ENCODE measurements at places on chromosomes 3 and 15. TPM values are rescaled to one million over a fixed set of nuclear protein-coding genes. Genes with fewer than 3 reads are reported as not detected.

Gene P2RY14
- total RNA-seq, result 1.3 TPM

Gene CYP8B1
- total RNA-seq, result not detected

DNA sequence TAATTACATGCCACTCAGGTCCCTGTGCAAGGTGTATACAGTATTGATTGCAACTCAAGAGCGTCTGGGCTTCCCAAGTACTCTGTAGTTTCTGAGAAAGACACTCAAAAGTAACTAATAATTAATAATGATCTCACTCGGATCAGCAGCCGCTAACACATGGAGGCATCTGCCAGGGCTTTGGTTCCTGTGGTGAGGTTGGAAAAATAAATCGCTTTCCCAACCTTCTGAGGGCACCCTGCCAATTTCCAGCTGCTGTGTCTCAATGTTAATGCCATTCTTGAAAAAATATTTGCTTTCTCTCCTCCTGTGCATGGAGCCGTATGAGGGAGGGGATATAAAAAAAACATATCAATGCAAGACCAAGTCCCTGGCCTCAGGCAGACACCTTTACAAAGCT is 116.5 kb upstream of the SLC2A2 start:
- no peaks in the 10 kb centered on the region for H3K4me1 ChIP-seq

- H3K27me3 ChIP-seq, result no peaks in the 10 kb centered on the region
- no peak for DNase-seq
- no peak overlapping the region for H3K4me3 ChIP-seq
- no peaks in the 10 kb centered on the region for H3K4me1 ChIP-seq
Measured at GRCh38 chr3:128823631-128824030, 55.8 kb upstream of the ACAD9 start.

- H3K36me3 ChIP-seq, result no peaks in the 10 kb centered on the region
- H3K4me3 ChIP-seq, result no peak overlapping the region
- peak overlapping the region; percentile 51 for H3K27ac ChIP-seq
- DNase-seq, result no peak
- H3K27me3 ChIP-seq, result no peaks in the 10 kb centered on the region
Measured at GRCh38 chr15:101167411-101167752, 84.5 kb downstream of the CHSY1 start.

- no peaks in the 10 kb centered on the region for H3K36me3 ChIP-seq
- H3K27ac ChIP-seq, result no peak overlapping the region
- no peaks in the 10 kb centered on the region for H3K27me3 ChIP-seq
- H3K4me1 ChIP-seq, result peaks cover 10% of the 10 kb centered on the region
Measured at GRCh38 chr3:124635169-124635539, 95.1 kb upstream of the UMPS start.

Data from CD8-positive, alpha-beta memory T cell (primary cell).